ENCODE measurements at places on chromosomes 12 and 14. TPM values are rescaled to one million over a fixed set of nuclear protein-coding genes. Genes with fewer than 3 reads are reported as not detected.

Gene TMEM132C
- not detected for total RNA-seq

Gene EGLN3
- total RNA-seq: 3.1 TPM

Gene IAPP
- total RNA-seq: not detected

Gene CATSPERB
- total RNA-seq: not detected

Gene SLCO1C1
- not detected for total RNA-seq

Gene GLIPR1
- total RNA-seq: 34.4 TPM
